CD4-positive, alpha-beta T cell treated with Interleukin-15 for 1 hour (primary cell): ENCODE measurements at places on chromosomes 4 and X.

GRCh38 chrX:74911494-74911893 lies 13.8 kb downstream of the NEXMIF start:
- DNase-seq = no peak

- no peak for DNase-seq
Measured at GRCh38 chrX:18170910-18171309, 49.8 kb downstream of the BEND2 start.

- DNase-seq = no peak
Measured at GRCh38 chr4:2321279-2322196, 59.6 kb upstream of the MXD4 start.

DNA sequence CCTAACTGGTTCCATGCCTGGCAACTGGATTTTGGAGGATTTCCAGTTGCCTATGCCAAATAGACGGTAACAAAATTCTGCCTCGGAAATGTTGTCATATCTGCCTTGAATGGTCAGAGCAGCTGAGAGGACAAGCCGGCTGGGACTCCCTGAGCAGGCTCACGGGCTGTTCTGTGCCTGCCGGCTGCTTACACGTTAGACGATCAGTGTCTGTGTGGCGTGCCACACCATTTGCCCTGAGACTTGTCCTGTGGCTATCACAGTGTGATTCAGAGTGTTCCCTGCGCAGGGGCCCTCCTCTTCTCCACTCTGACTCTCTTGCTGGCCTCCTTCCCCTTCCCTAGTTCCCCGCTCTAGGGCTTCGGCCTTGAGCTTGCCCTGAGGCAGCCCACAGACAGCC lies 42.4 kb downstream of the RAI2 start:
- DNase-seq = no peak

GRCh38 chr4:86960557-86960961 lies 25.7 kb downstream of the AFF1 start:
- no peak for DNase-seq
